Activated CD4-positive, alpha-beta memory T cell treated with anti-CD3 and anti-CD28 coated beads for 36 hours (primary cell): ENCODE measurements at places on chromosomes 5 and 9. TPM values are rescaled to one million over a fixed set of nuclear protein-coding genes. Genes with fewer than 3 reads are reported as not detected.

GRCh38 chr9:571066-571465 is 270.4 kb upstream of the DMRT1 start:
- no peak overlapping the region for H3K4me3 ChIP-seq
- DNase-seq = no peak
- no peak overlapping the region for H3K27ac ChIP-seq
- H3K27me3 ChIP-seq = peaks cover 2% of the 10 kb centered on the region
- peaks cover 9% of the 10 kb centered on the region for H3K4me1 ChIP-seq
- H3K36me3 ChIP-seq = no peaks in the 10 kb centered on the region

DNA sequence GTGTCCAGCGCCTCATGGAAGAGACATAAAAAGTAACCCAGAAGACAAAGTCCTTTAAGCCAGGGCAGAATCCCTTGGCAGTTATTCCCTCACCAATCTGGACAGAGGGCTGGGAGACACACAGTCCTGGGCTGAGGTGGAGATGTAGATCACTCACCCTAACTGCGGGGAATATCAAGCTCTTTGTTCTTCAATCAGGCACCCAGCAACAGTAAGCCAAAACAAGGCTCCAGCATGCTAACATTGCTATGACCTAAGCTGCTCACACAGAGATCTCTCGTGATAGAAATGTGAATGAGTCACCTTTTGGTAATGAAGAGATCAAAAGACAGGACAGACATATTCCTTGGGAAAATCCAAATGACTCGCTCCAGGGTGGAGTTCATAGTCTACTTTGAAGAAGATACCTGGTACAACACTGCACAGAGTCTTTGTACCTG is 101.3 kb downstream of the FBN2 start:
- H3K36me3 ChIP-seq = no peaks in the 10 kb centered on the region
- no peaks in the 10 kb centered on the region for H3K27me3 ChIP-seq
- DNase-seq = no peak
- H3K4me3 ChIP-seq = no peak overlapping the region

DNA sequence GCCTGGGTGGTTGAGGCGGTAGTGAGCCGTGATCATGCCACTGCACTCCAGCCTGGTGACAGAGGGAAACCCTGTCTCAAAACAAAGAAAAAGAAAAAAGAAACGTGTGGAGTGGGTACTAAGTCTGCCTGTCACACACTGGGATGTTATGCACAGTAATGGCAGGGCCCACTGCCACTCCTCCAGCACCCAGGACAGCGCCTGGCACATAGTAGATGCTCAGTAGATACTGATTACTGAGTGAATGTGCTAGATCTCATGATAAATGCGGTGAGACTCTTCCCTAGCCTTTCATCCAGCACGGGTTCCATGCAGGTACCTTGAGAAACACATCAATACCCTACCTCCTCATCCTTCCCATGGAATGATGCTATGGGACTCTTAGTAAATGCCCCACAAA is 87.4 kb upstream of the HSPA9 start:
- H3K36me3 ChIP-seq = no peaks in the 10 kb centered on the region
- peak overlapping the region; percentile 20 for H3K4me3 ChIP-seq
- DNase-seq = peak; percentile 42
- H3K27ac ChIP-seq = no peak overlapping the region
- H3K4me1 ChIP-seq = peaks cover 14% of the 10 kb centered on the region

Gene WDR31
- 1.6 TPM for total RNA-seq

Gene C9
- total RNA-seq = not detected
